Posterior cingulate gyrus (tissue), 11 donors: ENCODE measurements at places on chromosomes 6 and 20.

- DNase-seq: no peak
Observed at GRCh38 chr6:8237668-8238067, 135.3 kb upstream of the EEF1E1 start.

- no peak for DNase-seq
Observed at GRCh38 chr6:116881236-116881635, 4.2 kb downstream of the RFX6 start.

GRCh38 chr20:61260905-61261304 lies 8.8 kb downstream of the CDH4 start:
- no peak for DNase-seq

DNA sequence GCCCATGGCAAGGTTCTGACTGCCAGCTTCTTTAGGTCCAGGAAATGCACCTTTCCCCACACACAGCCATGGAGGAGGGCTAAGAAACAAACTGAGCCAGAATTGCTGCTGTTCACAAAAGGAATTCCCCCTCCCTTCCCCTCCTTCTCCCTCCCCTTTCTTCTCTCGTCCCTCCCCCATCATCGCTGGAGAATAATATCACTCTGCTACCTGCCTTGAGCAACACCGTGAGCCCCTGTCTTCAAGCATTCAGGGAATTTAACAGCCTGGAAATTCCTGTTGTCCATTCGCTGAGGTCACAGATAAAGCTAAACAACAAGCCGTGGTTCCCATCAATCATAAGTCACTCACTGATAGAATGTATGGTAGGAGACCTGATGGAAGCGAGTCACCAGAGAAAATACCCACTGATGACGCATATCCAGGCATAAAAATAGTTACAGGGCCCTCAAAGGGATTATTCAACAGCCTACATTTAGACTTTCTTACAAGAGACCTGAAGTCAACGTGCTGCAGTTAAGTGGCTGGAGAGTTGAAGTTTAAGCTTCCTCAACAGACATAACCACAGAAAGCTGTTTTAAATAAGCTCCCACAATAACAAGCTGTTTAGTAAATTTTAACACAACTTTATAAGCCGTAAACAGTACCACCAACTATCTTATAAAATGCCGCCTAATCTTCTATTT lies 59.7 kb downstream of the HIVEP2 start:
- DNase-seq: no peak

DNA sequence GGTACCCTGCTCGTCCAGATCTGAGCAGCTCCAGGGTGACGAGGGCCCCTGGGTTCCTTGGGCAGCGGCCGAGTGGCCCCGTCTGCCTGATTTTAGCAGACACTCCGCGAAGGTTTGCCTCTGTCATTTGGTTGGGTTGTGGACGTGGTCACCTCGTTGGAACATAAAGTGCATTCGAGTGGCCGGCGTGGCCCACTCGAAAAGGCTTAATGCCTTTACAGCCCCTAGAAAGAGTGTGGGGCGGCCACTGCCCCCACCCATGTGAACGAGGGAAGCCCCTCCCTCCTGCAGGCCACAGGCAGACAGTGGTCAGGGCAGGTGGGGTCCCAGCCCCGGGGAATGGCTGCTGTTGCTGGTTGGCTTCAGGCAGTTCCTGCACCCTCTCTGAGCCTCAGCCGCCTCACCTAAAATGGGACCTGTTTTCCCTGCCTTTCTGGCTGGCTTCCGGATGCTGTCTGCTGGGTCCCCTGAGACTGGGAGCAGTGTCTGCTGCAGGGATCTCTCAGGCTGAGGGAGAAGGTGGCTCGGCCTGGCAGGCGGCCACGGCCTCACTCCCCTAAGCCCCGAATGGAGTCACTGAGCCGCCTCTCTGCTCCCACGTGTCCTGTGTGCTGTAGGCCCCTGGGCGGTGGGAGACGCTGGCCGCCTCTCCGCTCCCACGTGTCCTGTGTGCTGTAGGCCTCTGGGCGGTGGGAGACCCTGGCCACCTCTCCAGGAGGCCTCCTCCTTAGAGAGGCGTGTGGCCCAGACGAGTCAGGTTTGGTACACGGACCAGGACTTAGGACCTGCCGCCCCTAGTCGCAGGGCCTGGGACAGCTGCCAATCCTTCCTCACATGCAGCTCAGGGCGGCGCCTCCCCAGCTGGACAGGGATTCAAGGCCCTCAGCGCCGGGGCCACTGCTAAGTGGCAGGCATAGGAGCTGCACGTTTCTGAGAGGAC lies 233.0 kb downstream of the ERMARD start:
- no peak for DNase-seq

- DNase-seq: no peak
Observed at GRCh38 chr6:12869816-12870432, 153.4 kb downstream of the PHACTR1 start.

DNA sequence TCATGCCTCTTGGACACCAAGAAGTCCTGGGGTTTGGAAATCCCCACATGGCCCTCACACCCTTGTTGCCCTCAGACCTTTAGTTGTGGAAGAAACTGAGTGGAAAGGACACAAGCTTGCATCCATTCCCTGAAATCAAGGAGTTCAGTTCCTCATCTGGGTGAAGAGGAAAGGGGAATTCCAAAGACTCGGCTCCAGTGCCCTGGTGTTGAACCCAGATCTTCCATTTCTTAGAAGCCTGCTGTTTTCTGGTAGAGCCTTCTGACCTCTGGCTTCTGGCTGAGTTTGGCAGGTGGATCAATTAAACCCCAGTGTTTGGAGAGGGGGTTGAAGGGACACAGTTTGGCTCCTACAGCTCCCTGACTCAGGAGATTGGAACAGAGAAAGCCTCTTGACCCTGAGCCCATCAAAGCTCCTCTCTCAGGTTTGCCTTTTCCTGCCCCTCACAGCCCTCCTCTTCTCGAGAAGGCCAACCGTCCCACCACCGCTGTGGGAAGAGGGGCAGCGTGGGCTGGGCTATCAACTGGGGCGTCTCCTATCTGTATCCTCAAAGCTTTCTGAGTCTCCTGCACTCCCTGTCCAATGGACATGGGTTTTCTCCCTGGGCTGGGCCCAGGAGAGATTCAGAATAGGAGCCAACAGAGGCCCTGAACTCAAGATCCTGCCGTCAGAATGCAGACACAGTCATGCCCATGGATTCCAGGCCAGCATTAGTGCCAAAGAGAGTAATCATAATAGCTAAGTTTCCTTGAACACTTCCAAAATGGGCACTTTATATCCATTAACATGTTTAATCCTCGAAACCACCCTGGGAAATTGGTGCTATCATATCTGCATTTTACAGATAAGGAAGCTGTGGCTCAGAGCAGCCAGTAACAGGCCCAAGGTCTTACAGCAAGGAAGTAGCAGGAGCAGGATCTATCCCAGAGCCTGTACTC lies 146.2 kb downstream of the VEGFA start:
- DNase-seq: no peak

DNA sequence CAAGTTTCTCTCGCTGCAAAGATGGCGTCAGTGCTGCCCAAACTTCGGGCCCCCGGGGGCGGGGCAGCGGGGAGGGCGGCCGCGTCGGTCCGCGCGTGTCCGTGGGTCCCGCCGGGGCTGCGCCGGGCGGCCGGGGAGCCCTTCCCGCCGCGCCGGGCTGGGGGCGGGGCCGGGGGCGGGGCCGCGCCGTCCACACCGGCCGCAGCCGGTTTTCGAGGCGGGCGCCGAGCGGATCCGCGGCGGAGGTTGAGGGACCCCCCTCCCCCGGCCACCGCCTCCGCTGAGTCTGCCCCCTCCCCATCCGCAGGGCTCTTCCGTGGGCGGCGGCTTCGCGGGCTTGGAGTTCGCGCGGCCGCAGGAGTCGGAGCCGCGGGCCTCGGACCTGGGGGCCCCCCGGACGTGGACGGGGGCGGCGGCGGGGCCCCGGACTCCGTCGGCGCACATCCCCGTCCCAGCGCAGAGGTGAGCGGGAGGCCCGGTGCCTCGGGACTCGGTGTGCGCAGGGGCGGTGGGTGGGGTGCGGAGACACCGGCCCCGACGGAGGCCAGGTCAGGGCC lies 572 bp downstream of the SLC2A4RG start:
- no peak for DNase-seq

GRCh38 chr20:38658879-38659596 lies 57.4 kb downstream of the ARHGAP40 start:
- peak; percentile 90 for DNase-seq

- no peak for DNase-seq
Observed at GRCh38 chr20:58698741-58699622, 6.4 kb downstream of the NPEPL1 start.

DNA sequence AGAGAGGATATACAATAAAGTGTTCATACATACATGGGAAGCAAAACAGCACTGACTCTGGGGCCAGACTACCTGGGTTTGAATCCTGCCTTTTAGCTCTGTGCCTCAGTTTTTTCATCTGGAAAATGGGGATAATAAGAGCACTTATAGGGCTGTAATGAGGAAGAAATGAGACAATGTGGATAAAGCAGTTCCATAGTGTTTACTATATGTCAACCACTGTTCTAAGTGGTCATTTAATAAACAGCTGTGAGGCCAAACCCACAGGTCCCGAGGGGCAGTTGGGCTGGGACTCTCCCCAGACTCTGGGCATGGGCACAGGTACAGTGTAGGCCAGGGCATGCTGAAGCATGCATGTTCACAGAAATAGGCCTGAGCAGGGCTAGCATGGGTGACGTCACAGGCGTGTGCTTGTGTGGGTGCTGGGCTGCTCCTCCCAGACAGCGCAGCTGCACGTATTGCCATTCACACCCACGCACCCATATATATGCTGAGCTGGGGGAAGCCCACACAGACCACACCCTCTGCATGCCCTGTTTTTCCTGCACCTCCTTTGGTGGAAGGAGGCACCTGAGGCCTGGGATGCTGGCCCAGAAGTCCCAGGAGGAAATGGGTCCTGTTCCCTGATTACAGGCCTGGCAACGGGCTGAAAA lies 3.5 kb upstream of the PLCG1 start:
- peak; percentile 91 for DNase-seq

DNA sequence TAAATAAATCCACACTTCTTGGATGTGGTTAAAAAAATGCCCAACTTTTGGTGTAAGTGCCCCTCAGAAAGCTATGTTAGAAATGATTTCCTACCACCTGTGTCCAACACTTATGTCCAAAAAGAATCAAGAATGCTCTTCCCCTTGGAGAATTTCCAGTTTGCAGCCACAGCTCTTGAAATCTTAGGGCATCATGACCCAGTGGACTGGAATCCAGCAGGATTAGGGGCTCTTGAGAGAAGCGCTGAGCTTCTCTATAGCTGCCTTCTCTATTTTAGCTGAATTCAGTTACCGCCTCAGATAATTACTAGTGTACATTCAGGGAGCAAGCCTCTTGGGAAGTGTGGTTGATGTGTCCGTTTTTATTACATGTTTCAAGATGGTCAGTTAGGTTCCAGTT lies 2.5 kb downstream of the PHACTR1 start:
- DNase-seq: no peak

- DNase-seq: no peak
Observed at GRCh38 chr20:57630061-57630460, 9.8 kb upstream of the ZBP1 start.

GRCh38 chr6:17258749-17259148 lies 22.4 kb upstream of the RBM24 start:
- DNase-seq: no peak

- no peak for DNase-seq
Observed at GRCh38 chr6:142087950-142088857, 44.5 kb upstream of the GJE1 start.

DNA sequence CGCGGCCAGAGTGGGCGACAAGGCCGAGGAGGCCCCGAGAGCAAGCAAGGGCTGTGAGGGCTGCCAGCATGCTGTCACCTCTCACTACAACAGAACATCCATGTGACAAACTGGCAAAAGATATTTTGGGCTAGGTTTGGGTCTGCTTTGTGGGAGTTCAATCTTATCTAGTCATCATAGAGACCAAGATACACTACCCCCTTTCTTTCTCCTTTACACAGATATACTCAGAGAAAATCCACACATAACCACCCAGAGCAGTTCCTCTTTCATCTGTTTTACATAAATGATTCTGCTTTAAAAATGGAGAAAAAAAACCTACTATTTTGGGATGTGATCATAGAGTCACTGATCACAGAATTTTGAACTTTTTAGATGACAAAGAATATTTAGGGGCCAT lies 16.8 kb downstream of the SOX4 start:
- DNase-seq: no peak

DNA sequence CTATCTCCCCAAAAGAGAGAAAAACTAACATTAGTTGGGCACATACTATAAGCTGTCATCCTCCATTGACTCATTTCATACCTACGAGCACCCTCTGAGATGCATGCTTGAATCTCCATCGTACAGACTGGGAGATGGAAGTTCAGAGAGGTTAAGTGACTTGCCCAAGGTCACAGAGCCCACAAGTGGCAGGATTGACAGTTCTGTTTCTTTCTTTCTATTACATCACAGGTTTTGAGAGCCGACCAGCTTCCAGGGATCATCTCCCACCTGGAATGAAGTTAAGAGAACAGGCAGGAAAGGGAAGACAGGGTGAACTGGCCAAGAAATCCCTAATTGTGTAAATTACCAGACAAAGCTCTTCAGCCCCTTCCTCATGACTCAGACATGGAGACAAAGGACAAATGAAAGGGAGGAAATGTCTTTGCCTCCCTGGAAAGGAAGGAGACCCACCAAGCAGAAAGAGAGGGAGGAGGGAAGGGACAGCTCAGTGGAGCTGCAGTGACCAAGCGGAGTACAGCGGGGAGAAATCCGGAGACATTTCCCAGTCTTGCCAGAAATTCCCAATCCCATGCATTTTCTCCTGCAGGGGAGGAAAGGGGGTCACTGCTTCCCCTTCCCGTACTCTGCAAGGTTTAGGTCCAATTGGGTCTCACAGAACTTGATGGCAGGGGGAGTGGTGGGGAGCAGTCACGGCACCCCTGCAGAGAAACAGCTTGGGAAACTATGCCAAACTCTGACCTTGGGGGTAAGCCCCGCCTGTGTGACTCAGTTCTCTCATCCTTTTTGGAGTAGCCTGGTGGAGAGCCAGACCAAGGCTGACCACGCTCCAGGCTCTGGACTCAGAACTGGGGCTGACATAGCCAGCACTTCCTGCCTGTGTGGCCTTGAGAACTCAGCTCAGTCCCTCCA lies 154.3 kb downstream of the ANKRD60 start:
- DNase-seq: no peak

GRCh38 chr6:53691667-53692133 lies 26.1 kb upstream of the KLHL31 start:
- DNase-seq: no peak

DNA sequence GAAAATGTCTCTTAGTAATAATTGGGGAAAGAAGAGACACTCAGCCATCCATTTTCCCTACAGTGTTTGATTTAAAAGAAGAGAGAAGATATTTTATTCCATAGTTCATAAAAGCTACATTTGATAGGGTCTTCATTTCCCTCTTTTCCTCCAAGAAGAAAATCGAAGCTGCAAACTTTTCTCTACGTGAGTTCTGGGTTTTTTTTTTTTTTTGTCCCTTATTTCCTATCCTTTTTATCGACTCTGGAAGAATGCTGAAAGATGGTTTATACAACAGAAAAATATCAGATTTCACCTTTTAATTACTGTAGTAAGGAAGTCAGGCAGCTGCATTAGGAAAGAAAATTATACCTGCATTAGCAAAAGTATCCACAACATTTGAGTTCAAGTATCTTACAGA lies at the start of gene OR2J1:
TSS of gene OR2J1 (plus strand) at position 301 of the 400 bp plus-strand sequence. CDS start 1,453 bp downstream, outside the sequence.
- no peak for DNase-seq

GRCh38 chr6:37904590-37904989 lies 85.1 kb downstream of the ZFAND3 start:
- DNase-seq: no peak
